Stimulated activated CD4-positive, alpha-beta T cell treated with anti-CD3 and anti-CD28 coated beads, Interleukin-2, amount 100 ng/mL, for 24 hours (primary cell): ENCODE measurements at places on chromosomes 7 and 10.
A peak's percentile ranks its signal among the peaks of the same experiment; 100 is the strongest.

DNA sequence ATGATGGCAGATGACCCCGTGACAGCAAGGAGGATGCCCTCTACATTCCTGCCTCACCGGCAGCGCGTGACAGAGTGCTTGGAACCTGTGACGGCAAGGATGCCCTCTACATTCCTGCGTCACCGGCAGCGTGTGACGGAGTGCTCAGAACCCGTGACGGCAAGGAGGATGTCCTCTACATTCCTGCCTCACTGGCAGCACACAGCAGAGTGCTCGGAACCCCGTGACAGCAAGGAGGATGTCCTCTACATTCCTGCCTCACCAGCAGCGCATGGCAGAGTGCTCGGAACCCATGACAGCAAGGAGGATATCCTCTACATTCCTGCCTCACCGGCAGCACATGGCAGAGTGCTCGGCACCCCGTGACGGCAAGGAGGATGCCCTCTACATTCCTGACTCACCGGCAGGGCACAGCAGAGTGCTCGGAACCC is 231.0 kb downstream of the DIP2C start:
- no peak for DNase-seq

GRCh38 chr10:124354411-124355382 is 64.0 kb downstream of the OAT start:
- DNase-seq: peak; percentile 53

DNA sequence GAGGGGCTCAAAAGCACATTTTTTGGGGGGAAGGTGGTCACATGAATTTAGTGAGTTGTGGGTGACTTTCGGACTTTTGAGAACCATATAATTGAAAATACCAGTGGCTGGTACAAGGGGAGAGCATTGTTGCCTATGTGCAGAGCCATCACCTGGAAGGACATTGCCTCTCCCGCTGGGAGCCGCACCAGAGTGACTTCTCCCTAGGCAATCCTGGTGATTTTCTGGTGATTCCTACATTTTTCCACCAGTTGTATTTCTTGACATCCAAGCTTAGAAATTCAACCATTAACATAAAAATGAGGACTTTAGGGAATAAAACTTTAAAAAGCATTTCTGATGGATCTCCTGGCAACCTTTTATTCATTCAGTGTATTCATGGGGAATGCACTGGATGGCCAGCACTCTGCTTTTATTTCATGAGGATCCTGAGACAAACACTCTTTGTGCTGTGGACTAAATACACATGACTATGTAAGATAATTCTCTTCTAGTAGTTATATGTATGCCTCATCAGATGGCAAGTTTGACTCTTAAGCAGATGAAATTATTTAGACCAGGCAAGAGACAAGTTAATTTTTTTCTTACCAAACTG is 41.8 kb upstream of the MKI67 start:
- no peak for DNase-seq

- no peak for DNase-seq
These were observed 38.3 kb upstream of the VCL start for GRCh38 chr10:73959484-73960243.

GRCh38 chr7:150481186-150481920 is 30.9 kb downstream of the GIMAP8 start:
- DNase-seq: no peak

DNA sequence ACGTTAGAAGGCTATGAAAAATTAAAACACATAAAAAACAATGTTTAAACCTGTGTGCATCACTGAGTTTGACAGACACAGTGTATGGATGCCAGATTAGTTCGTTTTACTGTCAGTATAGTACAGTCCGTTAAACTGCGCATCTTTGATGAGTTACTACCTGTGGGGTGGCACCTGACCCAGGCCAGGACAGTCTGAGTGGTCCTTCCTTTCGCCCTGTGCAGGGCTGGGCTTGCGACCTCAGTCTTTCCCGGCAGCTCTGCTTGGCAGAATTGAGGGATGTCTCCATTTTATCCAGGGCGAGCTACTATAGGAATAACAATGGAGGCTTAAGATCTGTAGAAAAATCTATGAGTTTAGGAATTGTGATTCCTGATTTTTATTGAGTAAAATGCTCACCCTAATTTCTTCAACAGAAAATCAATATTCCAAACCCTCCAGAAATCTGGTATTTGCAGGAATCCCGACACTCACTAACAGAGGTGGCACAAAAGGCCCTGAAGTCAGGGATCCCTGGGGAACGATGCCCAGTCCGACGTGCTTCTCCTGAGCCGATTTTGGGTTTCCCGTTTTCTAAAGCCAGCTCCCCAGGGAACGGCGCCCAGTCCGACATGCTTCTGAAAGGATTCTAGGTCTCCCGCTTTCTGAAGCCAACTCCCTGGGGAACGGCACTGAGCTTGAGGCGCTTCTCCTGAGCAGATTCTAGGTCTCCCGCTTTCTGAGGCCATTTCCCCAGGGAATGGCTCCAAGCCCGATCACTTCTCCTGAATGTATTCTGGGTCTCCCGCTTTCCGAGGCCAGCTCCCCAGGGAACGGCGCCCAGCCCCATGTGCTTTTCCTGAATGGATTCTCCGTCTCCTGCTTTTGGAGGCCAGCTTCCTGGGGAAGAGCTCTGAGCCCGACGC is 377.6 kb downstream of the DNAJB6 start:
- DNase-seq: no peak

DNA sequence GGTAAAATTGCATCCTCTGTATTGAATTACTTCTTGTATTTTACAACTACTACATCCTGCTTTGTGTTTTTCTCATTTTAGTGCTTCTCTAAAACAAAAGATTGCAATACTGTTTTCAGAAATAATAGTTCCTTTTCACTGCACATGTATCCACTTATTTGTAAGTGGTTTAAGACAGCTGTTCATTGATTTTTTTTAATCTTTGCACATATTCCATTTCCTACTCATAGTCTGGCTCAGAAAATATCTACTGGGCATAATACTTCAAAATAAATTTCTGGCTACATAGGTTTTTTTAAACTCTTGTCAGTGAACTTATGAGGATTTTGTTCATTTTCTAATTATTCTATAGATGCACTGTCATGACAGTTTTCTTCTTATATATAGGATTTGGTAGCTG is 54.8 kb downstream of the SND1 start:
- DNase-seq: no peak

- DNase-seq: no peak
These were observed 135.7 kb upstream of the CAV2 start for GRCh38 chr7:116363637-116364432.

DNA sequence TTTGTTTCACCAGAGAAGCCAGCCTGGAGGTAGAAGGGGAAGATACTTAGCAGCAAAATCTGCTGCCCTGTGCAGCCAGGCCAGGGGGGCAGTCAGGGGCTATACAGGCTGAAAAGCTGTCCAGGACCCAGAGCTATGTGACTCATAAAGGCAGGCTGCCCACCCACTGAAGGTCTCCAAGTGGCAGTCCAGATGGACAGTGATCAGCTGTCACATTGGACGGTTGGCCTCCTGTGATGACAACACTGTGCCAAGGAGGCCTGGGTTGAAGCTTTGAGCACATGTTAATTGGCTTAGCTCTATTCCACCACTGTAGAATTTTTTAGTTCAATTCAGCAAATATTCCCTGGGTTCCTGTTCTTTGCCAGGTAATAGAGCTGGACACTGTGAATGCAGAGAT is 577.3 kb upstream of the GALNT17 start:
- DNase-seq: no peak

DNA sequence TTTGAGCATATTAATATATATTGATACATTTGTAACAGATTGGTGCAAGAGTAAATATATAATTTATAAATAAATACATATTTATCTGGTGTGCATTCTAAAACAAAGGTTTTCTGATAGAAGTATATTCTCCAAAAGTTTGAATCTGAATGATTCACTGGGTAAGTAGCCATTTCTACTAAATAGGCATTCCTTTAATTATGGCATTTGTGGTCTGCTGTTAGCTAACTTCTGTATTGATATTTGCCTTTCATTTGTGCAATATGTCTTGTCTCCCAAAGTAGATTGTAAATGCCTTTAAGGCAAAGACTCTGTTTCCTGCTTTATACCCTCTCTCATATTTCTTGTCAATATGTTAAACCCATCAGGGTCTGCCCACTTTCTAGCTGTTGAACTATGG is 11.1 kb upstream of the ARID5B start:
- no peak for DNase-seq

- no peak for DNase-seq
These were observed 24.1 kb downstream of the A1CF start for GRCh38 chr10:50861370-50861769.

DNA sequence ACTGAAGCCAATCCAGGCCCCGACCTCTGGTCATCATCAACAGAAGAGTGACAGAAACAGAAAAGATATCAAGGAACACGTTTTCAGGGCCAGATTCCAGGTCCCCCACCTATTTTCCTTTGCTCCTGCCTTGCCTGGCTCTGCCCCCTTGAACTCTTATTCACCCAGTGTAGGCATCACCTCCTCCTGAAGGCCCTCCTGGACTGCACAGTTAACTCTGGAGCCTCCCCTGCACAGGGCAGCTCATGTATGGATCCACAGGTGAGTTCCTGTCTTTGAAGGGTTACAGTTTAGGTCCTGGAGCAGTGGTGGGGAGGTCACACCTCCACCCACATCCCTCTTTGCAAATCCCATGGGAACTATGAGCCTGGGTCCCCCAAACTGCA is 163.3 kb upstream of the TNRC18 start:
- DNase-seq: no peak

GRCh38 chr7:14691597-14692203 is 210.9 kb downstream of the DGKB start:
- DNase-seq: peak; percentile 60

DNA sequence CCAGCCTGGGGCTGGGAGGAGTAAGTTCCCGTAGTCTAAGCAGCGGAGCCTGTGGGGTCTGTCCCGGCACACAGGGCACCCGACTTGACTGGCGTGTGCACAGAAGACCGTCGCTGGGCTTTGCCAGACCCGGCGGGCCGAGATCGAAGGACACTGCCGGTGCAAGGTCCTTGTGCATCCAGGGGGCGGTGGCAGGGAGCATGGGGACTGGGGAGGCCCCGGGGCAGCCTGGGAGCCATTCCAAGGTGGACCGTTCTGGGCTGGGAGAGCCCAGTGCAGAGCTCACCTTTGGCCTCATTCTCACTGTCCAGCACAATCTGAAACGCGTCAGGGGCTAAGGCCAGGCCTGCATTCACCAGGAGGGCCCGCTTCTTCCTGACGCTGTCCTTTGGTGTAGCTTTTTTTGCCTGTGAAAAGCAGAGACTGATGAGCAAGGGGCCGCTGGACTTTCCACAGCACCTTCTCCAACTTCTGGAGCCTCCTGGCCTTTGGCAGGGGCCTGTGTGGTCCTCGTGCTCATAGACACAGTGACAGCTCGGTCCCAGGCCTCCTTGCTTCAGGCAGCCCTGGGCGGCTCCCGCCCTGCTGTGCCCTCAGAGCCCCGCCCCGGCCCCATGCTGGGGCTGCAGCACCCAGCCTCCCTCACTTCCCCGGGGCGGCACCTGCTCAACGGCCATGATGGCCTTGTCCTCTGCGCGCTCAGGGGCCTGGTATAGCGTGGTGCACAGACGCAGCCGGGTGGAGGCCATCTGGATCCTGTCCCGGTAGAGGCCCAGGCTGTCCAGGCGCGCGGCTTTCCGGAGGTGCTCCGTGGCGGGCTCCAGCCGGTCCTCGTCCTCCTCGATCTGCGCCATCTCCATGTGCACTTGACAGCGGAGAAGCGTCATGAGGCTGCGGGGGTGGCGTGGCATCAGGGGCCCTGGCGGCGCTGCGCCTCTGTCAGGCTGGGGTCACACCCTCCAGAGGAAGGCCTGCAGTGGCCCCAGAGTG is 20.3 kb downstream of the CFAP46 start:
- DNase-seq: no peak

GRCh38 chr7:4739528-4739992 is 35.9 kb upstream of the AP5Z1 start:
- DNase-seq: peak; percentile 37

- no peak for DNase-seq
These were observed 30.3 kb downstream of the OAT start for GRCh38 chr10:124388476-124388822.

DNA sequence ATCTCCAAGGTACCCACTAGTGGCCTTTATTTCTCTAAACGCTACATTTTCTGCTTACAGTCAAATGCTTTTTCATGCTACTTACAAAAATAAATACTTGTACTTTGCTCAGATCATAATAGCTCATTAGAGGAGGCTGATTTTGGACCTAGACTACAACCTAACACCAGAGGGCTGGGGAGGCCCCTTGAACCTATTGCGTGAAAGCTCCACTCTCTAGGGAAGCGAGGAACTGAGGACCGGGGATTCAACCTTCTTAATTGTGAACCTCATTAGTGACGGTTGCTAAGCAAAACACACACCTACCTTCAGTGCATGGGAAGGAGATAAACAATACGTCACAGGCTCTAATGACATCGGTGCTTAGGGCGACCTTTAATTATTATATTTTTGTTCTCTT is 92.1 kb downstream of the EBF3 start:
- no peak for DNase-seq

DNA sequence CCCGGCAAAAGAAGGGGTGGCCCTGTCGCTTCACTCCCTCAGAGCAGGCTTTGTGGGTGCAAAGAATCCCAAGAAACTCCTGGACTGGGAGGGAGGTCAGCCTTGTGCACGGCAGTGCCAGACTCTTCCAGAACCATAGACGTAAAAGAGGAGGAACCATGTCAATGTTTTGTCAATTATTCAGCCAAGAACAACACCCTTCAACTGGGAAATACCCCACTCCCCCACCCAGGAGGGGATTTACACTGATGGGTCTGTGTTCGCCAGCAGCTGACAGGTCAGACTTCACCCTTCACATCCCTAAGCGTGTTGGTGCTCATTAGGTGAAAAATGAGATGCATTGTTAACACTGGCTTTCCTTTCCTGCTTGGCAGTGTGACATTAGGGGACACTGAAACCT is 116.8 kb upstream of the BMPER start:
- DNase-seq: no peak

DNA sequence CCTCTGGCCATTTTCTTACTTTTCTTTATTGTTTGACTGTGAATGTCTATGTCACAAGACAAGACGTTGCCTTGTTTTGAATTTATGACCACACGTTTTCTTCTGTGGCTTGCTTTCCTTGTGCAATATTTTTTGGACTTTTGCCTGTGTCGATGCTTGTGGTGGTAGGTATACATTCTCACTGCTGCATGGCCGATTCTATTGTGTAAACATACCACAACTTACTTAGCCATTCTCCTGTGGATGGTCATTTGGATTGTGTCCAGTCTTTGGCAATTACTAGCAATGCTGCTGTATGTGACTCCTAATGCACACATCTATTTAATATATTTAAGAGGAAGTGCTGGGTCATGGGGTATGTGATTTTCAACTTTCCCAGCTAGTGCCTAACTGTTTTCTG is 18.0 kb upstream of the DLG5 start:
- no peak for DNase-seq

DNA sequence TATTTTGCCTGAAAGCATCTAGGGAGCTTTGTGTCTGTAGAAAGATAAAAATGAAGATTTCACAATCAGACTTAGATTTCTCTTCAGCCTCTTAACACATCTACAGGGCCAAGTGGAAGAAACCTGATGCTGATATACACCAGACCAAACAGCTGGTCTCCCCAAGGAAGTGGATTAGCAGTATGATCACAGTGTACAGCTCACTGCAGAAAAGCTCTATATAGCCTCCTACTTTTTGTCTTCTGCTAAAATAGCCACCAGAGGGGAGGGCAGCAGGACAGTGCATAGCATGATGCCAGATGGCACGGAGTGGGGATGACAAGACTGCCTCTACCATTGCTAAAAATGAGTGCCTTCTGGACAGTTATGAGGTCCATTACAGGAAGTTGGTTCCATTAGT is 16.0 kb downstream of the FAM13C start:
- DNase-seq: no peak
